ENCODE measurements at places on chromosomes 6 and 20.

DNA sequence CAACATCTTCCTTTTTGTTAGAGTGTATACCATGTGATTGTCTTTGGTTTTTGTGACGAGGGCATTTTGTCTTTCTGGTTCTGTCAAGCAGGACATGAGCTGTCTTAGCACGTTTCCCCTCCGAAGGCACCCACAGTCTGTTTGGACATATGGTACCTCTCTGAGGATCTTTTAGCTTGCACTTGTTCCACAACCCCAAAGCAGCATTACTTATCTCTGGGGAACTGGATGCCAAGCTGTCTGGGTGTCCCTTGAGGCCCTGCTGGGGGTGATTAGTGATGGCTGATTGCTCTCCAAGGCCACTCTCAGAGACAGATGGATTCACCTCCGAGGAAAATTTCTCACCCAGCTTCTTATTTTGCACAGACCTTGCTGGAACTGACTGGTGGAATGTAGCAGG is 445.0 kb upstream of the CHD6 start:
- no peak for DNase-seq

GRCh38 chr6:128807577-128807976 is 75.4 kb upstream of the LAMA2 start:
- no peak for DNase-seq

GRCh38 chr6:401239-401993 is 9.9 kb downstream of the IRF4 start:
- DNase-seq = no peak

- DNase-seq = no peak
These were observed 178.7 kb upstream of the TSHZ2 start for GRCh38 chr20:52793339-52793963.

DNA sequence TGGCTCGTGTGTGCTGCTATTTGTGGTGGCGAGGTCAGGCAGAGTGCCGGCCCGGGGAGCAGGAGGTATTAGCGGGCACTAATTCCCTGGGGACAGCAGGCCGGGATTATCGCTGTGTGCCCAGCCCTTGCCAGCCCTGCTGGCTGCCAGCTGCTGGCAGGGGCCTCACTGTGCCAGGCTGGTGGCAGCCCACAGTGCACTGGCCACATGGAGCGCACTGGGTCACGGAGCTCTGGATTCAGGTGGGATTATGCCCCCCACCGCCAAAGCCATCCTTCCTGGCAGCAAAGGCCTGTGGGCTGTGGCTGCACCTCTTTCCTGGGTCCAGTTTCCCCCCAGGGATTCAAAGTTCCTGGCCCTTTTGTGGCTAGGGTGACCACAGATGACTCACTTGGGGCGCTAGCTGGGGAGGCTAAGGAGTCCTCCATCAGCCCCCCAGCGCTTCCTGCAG is 59.7 kb downstream of the YTHDF1 start:
- no peak for DNase-seq

DNA sequence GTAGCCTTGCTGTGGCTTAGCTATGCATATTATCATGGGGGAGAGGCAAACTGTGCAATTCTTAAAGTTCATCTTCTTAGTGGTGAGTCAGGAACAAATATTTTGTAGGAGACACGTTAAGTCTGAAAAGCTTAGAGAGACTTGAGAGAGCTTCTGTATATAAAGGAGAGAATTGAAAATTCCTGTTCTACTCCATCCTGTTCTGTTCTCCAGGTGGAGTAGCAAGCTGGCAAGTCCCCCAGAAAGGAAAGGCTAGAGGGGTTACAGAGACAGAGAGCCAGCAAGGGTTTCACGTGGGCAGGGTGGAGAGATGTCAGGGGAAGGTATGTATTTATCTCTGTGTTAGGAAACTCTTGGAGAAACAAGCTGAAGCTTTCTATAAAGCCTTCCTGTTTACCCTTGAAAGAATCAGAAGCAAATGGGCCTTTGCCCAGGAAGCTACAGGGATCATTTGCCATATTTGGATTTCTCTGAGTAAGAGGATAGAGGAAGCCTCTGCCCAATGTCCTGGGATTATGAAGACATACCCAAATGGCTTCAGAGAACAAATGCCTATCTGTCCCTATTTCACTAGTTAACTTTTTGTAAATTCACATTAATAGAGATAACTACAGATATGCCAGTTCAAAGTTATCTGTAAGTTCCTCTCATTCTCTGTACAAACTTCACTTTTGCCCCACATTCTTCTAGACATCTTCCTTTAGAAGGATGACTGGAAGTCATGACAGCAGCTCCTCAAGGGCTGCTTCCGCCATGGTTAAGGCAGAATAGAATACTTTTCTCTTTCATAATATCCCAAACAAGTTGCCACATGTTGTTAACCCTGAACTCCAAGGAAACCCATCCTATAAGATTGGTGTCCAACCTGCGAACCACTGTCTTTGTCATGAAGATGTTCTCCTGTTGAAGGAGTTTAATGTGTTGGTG is 126.7 kb upstream of the NEDD9 start:
- DNase-seq = no peak

DNA sequence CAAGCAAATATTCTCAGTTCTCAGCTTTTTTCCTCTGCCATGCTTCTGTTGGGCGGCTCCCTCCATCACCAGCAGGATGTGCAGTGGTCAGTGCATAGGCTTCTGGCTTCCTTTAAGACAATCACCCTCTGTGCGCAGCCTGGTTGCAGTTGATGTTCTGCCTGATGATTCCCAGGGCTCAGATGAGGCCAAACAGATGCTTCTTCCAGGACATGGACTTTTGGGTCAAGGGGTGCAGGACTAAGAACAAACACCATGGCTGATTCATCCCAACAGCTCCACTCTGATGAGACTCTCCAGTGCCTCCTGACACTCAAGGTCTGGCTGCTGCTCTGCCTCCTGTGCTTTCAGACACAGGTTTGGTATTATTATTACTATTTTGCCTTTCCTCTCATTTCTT is 554.8 kb upstream of the CDH4 start:
- no peak for DNase-seq

GRCh38 chr6:29112135-29112534 is 4.3 kb downstream of the OR2J3 start:
- no peak for DNase-seq

- no peak for DNase-seq
These were observed 164.3 kb upstream of the TFAP2D start for GRCh38 chr6:50549026-50549425.

GRCh38 chr20:503048-503737 is 40.4 kb downstream of the CSNK2A1 start:
- DNase-seq = no peak

GRCh38 chr20:57719951-57720350 is 10.1 kb upstream of the PMEPA1 start:
- DNase-seq = no peak

GRCh38 chr6:107144666-107145065 is 29.4 kb upstream of the BEND3 start:
- DNase-seq = no peak

GRCh38 chr6:160162030-160162566 is 40.5 kb downstream of the SLC22A1 start:
- DNase-seq = no peak

- no peak for DNase-seq
These were observed 77.3 kb downstream of the KCNQ5 start for GRCh38 chr6:72699159-72699558.

DNA sequence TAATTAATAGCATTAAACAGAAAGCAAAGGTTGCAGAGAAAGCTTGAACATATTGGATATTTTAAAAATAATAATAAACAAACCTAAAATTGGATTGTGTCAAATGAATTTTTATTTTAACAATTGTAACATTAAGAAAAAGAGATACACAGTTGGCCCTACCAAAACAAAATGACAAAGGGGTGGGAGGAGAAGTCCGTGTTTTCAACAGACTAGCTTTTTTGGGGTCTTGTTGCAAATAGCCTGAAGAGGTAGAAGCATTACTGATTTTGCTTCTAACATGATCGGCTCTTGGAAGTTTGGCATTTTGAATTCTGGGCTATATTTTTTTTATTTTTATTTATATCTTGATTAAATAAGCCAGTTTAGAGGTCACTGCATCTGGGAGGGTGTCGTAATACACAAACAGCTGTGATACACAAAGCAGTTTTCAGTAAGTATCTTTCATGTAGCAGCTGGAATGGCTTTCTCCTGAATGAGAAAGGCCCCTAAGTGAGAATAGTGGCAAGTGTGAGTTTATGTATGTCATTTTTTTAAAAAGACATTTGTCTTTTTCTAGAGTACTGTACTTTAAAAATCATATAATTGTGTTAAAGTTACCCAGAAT is 85.5 kb upstream of the ZNF217 start:
- DNase-seq = no peak

DNA sequence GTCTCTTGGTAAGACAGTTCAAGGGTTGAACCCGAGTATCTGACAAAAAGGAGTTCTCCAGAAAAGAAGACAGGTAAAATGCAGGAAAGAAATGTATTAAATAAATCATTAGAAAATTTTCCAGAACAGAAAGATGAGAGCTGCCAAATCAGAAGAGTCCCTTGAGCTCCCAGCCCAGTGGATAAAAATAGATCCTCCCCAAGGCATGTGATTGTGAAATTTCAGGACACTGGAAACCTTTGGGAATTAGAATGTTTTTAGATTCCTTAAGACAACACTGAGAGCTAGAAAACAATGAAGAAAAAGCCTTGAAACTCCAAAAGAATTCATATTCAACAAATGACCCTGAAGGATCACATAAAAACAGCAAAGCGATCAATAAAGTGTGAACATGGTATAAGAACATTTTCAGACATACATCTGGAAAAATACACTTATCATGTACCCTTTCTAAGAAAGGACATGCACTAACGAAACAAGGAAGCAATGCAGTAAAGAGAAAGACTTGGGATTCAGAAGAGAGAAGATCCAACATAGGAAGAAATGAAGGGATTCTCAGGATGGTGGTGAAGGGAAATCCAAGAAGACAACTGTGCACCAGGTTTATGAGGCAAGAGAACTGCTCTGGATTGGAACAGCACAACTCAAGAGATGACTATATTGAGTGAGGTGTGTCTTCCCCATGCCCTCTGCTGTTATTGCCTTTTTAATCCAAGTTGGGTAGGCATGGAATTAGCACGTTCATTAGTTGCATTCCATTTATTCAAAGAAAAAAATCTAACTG is 390.4 kb downstream of the SYNE1 start:
- no peak for DNase-seq

GRCh38 chr20:10699941-10700340 is 26.1 kb upstream of the JAG1 start:
- no peak for DNase-seq

DNA sequence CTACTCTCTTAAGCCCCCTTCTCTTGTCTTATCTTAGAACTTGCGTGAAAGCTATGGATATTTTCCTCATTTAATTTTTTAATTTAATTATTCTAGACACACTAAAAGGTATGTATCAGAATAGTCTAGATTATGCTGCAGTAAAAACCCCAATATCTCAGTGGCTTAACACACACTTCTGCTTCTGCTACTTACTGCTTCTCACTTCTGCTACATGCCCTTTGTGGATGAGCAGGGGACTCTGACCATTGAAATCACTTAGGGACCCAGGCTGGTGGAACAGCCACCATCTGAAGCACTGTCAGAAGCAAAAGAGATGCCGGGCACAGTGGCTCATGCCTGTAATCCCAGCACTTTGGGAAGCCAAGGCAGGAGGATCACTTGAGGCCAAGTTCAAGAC is 27.2 kb upstream of the SCUBE3 start:
- no peak for DNase-seq

DNA sequence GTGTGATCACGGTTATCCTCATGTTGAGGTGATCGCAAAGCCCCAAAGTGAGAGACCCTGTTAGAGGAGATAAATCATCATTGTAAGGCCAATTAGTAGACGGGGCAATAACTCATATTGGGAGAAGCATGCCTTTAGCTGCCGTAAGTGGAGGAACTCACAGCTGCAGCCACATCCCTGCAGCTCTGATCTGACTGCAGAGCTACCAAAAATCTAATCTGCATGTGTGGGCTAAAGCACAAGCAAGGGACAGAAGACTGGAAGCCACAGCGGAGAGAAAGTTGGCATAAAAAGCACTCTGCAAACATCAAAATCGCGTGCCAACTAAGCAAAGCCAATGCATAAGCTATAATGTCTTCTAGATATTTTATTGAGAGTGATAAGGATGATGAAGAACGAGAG is 79.8 kb downstream of the TBC1D7 start:
- no peak for DNase-seq

- DNase-seq = no peak
These were observed 64.2 kb downstream of the LAMP5 start for GRCh38 chr20:9578594-9578993.

- no peak for DNase-seq
These were observed 191.2 kb downstream of the BCAS1 start for GRCh38 chr20:53879048-53879684.

GRCh38 chr6:68758559-68758958 is 123.5 kb downstream of the ADGRB3 start:
- DNase-seq = no peak

DNA sequence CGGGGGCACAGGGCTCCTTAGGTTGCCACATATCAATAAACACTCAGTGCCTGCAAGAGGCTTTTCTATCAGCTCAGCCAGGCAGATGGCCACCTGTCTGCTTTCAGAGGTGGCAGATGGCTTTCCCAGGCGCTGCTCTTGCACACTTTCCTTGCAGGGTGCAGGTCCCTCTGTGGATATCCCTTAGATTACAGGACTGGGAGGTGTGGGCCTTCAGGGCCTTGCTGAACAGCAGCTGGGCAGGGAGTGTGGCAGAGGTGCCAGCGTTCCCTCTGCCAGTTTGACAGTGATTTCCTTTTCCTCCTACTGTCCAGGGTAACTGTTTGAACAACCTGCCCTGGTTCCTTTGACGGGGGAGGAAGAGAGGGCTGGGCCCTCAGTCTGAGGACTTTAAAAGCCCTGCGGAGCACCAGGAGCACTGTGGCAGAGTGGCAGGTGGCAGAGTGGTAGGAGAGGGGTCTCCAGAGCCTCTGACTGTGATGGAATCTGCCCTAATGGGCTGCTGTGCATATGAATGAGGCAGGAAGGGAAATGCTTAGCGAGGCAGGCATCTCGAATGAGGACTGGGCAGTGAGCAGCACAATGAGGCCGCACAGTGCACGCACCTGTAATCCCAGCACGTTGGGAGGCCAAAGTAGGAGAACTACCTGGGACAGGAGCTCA is 34.2 kb downstream of the ABHD12 start:
- no peak for DNase-seq

DNA sequence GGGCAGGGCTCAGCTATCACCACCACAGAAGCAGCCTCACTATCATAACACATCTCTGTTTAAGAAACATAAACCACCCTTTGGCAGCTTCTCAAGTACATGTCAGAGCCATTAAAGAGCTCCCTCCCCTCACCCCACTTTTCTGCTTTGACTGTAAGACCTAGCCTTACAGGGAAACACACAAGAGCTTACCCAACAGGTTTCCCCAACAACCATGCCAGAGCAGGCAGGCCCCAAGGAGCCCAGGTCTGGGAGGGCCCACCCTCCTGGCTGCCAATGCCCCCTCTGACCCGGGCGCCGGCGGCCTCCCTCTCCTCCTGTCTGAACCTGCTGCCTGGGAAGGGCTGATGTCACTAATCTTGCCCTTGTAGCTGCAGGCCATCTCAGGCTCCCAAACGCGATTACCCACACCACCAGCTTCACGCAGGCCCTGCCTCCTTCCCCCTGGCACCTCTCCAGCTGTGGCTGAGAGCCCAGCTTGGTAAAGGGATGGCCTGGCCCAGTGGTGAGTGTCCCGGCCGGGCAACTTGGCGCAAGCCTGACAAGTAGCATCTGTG is 402.0 kb downstream of the MAFB start:
- DNase-seq = no peak

- no peak for DNase-seq
These were observed 17.0 kb downstream of the NCR2 start for GRCh38 chr6:41352396-41352795.
